ENCODE measurements at places on chromosomes 5 and 9.
A peak's percentile ranks its signal among the peaks of the same experiment; 100 is the strongest.

DNA sequence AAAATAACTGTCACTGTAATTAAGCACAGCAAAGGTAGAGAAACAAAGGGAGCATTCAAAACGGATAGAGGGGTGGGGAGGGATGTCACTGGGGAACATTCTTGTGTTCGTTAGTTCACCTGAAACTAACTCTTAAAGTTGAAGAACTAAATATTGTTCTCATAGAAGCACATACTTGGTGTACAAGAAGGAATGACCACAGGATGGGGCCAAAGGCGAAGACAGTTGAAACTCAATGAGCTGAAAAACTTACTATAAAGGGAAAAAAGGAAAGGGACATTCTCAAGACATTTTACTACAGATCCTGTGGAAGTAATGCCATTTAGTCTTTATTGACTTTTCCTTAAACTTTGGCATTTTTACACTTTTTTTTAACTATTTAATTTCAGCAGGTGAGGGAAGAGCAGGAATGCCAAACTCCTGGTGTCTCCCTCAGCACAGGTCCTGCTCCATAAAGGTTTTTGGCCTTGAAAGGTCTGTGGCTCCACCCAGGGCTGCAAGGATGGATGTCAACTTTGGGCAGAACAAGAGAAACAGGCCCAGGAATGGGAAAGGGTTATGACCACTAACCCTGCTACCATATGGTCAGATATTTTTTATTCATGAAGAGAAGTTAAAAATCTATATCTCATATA lies 197.6 kb upstream of the RASA1 start:
- no peak for DNase-seq
- H3K27ac ChIP-seq: peak overlapping the region; percentile 52
- H3K4me3 ChIP-seq: no peak overlapping the region

GRCh38 chr9:1759771-1760300 lies 255.3 kb upstream of the SMARCA2 start:
- H3K4me3 ChIP-seq: no peak overlapping the region
- H3K4me1 ChIP-seq: no peaks in the 10 kb centered on the region
- no peak overlapping the region for H3K27ac ChIP-seq
- no peak for DNase-seq
- no peaks in the 10 kb centered on the region for H3K36me3 ChIP-seq

GRCh38 chr9:133534346-133535291 lies at the start of gene ADAMTSL2:
ADAMTSL2 (plus strand) TSS chr9:133534704; CDS start chr9:133536713, 2,009 bp downstream.
- H3K36me3 ChIP-seq: no peaks in the 10 kb centered on the region
- DNase-seq: peak; percentile 84
- H3K4me3 ChIP-seq: peak within 1 kb of the TSS; percentile 66
- H3K4me1 ChIP-seq: peaks cover 57% of the 10 kb centered on the region

- peaks cover 57% of the 10 kb centered on the region for H3K4me1 ChIP-seq
- H3K36me3 ChIP-seq: no peaks in the 10 kb centered on the region
- peak; percentile 18 for DNase-seq
These were observed 237.5 kb downstream of the CD180 start for GRCh38 chr5:66958980-66959641.

- H3K27me3 ChIP-seq: peaks cover 8% of the 10 kb centered on the region
- DNase-seq: no peak
- no peak overlapping the region for H3K27ac ChIP-seq
These were observed 24.6 kb downstream of the AK8 start for GRCh38 chr9:132853482-132853881.

GRCh38 chr5:116524051-116524904 lies 50.3 kb downstream of the SEMA6A start:
- peaks cover 75% of the 10 kb centered on the region for H3K4me1 ChIP-seq
- no peaks in the 10 kb centered on the region for H3K27me3 ChIP-seq
- DNase-seq: no peak
- H3K36me3 ChIP-seq: peaks cover 24% of the 10 kb centered on the region
- H3K4me3 ChIP-seq: no peak overlapping the region
- H3K27ac ChIP-seq: peak overlapping the region; percentile 12

DNA sequence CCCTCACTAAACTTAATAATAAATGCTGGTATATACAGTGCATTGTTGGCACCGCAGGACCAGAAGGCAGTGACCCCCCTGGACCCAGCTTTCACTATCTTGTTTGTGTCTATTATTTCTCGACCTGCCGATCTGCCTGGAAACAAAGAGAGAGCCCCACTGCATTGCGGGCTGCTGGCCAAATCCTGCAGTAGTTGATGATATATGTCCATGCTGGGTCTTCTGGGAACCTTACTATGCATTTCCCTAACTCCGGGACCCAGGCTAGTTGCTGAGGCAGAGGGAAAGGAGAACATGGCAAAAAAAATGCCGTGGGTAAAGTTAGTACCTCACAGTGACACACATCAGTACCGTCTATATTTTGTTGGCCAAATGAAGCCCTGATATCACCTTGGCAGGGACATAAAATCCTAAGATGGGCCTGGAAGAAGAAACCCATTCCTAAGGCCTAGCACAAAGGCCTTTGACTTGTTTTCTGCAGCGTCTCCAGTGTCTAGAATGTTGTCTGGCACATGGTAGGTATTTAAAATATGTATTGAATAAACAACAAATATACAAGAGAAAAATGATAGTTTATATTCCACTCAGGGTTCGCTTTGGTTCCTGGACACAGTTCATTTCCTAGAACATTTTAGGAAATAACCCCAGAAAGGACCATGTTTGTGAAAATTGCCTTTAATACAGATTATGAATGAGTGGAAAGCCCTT lies 46.1 kb downstream of the NMUR2 start:
- no peak overlapping the region for H3K4me3 ChIP-seq
- DNase-seq: no peak
- no peaks in the 10 kb centered on the region for H3K4me1 ChIP-seq
- no peak overlapping the region for H3K27ac ChIP-seq

GRCh38 chr5:168426864-168427172 lies 59.5 kb upstream of the RARS1 start:
- no peak overlapping the region for H3K4me3 ChIP-seq
- no peaks in the 10 kb centered on the region for H3K27me3 ChIP-seq
- DNase-seq: no peak

DNA sequence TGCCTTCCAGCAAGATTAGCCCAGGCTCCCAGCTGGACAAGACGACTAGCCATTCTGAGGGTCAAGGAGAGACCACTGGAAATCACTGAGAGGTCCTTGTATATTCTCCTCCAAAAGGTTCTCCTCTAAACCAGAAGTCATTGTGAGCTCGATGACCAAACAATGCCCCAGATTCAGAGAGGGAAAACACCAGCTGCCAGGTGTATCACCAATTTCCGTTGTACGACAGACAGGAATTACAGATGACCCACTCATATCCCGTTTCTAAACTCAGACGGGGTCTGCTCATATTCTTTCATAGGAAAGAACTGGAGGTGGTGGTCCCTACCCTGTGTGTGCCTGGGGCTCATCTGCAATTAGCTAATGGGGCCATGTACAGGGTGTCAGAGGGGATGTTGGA lies 14.2 kb downstream of the FAXDC2 start:
- peaks cover 14% of the 10 kb centered on the region for H3K4me1 ChIP-seq
- H3K4me3 ChIP-seq: no peak overlapping the region
- DNase-seq: no peak
- no peaks in the 10 kb centered on the region for H3K27me3 ChIP-seq

- H3K4me1 ChIP-seq: peaks cover 25% of the 10 kb centered on the region
- no peak overlapping the region for H3K27ac ChIP-seq
- peak; percentile 21 for DNase-seq
These were observed 1.3 kb downstream of the KCNN2 start for GRCh38 chr5:114362977-114363761.

DNA sequence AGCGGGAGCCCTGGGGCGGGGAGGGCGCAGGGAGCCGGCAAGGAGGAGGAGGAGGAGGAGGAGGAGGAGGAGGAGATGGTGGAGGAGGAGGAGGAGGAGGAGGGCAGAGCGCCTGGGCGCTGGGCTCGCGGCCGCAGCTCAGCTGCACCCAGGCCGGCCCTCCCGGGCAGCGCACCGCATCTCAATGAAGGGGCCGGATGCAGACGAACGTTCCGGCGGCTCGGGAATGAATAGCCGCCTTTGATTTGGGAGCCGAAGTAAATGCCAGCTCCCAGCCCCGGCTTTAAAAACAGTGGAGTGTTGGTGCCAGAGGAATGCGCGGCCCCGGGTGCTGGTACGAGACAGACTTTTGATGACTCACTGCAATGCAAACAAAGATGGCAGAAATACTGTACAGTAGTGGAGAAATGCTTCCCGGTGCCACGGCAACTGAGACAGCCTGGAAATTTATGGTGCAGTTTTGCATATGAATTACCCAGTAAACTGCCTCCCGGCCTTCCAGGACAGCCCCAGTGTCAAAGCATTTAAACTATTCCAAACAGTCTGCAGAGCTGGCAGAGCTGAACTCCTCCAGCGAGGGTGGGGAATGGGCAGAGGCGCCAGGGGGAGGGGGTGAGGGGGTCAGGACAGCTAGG lies 43.1 kb downstream of the NACC2 start:
- DNase-seq: peak; percentile 60
- H3K27ac ChIP-seq: no peak overlapping the region
- H3K4me1 ChIP-seq: peaks cover 27% of the 10 kb centered on the region
- peak overlapping the region; percentile 76 for H3K4me3 ChIP-seq
- H3K27me3 ChIP-seq: peaks cover 29% of the 10 kb centered on the region

- no peaks in the 10 kb centered on the region for H3K36me3 ChIP-seq
- no peak overlapping the region for H3K27ac ChIP-seq
- DNase-seq: no peak
- no peak overlapping the region for H3K4me3 ChIP-seq
- peaks cover 44% of the 10 kb centered on the region for H3K27me3 ChIP-seq
- peaks cover 15% of the 10 kb centered on the region for H3K4me1 ChIP-seq
These were observed 8.5 kb upstream of the NEURL1B start for GRCh38 chr5:172632346-172633092.

Data from nephron progenitor cell (in vitro differentiated cells).